ENCODE measurements at places on chromosomes 2 and 18.
A peak's percentile ranks its signal among the peaks of the same experiment; 100 is the strongest.

- peak; percentile 45 for DNase-seq
Observed at GRCh38 chr2:20188851-20189250, 36.1 kb downstream of the SDC1 start.

- DNase-seq: no peak
Observed at GRCh38 chr2:238104226-238104690, 4.1 kb downstream of the ESPNL start.

- no peak for DNase-seq
Observed at GRCh38 chr18:44526705-44527415, 153.8 kb upstream of the SETBP1 start.

DNA sequence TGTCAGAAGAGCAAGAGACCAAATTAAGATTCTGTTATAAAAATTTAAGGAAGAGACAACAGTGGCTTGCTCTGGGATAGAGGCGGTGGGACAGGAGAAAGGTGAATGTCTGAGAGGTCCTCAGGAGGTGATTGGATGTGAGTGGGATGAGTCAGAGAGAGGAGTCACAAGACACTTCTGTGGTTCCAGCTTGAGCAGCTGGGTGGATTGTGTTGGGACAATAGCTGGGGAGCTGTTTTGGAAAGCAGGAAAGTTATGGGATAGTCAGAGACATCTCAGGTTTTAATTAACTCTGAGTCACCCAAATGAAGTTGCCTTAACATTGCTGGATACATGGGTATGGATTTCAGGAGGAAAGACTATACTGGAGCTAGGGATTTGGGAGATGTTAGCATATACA is 218.0 kb upstream of the TRIB2 start:
- DNase-seq: peak; percentile 88

DNA sequence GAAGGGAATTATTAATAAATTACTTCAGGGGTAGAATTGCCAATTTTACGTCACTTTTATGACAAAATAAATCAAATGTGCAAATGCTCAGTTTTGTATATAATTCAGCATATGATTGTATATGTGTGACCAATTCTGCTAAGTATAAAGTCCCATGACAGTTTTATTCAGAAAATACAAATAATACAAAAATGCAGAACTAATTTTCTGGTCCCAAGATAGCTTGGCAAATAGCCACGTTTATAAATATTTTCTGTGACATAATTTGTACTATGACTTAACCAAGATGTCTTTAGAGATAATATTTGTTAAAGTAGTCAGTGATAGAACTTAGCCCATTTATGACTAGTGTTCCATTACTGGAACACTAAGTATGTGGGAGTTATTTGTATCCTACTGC is 24.2 kb upstream of the CAB39 start:
- DNase-seq: no peak

GRCh38 chr2:172928756-172929155 is 146.9 kb upstream of the MAP3K20 start:
- DNase-seq: peak; percentile 69

DNA sequence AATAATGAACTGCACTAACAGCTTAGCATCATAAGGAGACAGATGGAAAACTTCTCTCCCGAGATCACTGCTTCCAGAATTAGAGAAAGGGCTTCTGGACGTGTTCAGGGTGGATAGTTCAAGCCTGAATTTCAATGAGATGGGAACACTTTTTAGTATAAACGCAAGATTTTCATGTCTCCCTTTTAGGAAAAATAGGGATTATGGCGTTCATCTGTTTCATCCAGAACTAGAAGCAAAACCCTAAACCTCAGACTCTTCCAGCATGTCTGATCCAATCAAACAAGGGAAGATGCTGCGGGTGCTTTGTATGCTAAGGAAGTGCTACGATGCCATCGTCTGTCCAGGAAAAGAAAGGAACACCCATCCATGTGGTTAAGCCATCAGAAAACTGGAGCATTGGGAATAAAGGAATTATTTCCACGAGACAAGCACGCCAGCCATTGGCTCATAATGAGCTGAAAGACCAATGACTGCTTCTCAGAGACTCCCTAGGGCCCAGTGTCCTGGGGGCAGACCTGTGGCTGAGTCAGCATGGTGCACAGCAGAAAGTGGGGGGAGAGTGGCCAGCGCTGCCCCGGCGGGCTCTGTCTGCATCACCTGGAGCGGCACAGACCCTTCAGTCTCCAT is 65.9 kb upstream of the AFF3 start:
- peak; percentile 64 for DNase-seq

- DNase-seq: no peak
Observed at GRCh38 chr18:32422201-32422600, 48.5 kb downstream of the GAREM1 start.

DNA sequence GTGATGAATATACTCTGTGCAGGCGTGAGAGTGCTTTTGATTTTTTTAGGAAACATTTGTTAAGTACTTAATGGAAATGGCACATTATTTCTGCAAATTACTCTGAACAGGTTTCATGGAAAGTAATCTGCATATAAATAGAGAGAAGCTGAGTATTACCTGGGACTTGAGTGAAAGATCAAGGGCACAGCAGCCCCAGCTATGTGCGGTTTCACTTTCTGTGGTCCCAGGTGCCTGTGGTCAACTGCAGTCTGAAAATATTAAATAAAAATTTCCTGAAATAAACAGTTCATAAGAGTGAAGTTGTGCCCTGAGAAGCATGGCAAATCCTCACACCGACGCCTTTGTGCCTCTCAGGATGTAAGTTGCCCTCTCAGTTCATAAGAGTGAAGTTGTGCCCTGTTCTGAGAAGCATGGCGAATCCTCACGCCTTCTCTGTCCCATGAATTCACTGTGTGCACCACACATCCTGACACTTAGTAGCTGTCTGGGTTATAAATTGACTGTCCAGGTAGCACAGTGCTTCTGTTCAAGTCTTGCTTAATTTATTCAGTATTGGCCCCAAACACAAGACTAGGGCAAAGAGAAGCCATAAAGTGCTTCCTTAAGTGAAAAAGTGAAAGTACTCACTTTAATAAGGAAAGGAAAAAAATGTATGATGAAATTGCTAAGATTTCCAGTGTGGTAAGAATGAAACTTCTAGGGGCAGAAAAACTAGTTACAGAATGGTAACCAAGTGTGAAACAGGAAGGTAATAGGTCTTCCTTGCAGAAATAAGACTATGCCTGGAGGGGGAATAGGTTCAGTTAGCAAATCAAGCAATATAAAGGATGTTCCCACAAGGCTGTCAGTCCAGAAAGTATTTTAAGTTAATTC is 4.3 kb upstream of the SNTG2 start:
- DNase-seq: no peak

DNA sequence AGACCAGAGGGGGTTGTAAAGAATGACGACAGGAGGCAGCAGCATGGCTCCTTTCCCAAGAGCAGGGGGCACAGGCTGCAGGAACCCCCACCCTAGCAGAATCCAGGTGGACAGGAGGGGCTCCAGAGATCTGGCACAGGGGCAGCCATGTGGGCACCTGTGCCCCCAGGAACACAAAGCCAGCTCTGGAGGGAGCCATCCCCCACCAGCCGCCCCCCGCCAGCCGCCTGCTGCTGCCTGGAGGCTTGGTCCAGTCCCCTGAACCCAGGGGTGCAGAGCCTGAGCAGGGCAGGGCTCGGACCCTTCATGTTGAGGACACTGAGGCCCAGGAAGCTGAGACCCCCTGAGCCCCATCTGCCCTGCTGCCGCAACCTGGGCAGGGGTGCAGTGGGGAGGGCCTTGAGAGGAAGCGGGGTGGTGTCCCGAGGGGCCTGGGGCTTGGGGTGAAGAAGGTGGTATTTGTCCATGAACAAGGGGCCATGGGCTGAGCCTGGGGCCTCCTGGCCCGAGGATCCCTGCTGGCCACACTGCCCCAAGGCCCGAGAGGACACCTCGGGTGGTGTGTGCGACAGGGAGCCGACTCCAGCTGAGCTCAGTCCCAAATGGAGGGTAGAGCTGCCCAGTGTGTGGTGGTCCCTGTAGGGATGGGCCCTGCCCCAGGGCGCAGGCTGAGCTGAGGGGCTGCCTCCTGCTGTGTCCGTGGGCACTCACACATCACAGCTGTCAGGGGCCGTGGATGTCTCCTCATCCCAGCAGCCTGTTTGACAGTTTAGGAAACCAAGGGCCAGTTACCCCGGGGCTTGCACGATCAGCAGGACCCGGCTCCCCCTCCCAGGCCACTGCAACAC is 39.8 kb upstream of the SNED1 start:
- no peak for DNase-seq

DNA sequence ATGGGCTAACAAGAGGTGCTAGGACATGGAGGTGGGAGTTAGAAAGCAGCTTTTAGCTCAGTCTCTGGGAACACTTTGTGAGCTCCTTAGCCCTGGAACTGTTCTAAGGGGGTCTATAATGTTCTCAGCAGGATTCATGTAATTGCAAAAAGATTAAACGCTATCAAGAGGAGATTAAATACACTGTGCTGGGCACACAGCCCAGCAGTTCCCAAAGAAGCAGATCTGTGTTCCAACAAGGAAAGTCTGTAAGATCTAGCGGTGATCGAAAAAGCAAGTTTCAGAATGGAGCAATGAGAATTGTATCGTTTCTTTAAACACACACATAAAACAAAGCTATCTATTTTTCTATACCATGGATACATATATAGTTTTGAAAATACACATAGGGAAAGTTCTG is 2.4 kb upstream of the ARID5A start:
- DNase-seq: no peak

- peak; percentile 31 for DNase-seq
Observed at GRCh38 chr2:128578406-128579390, 260.0 kb upstream of the HS6ST1 start.

DNA sequence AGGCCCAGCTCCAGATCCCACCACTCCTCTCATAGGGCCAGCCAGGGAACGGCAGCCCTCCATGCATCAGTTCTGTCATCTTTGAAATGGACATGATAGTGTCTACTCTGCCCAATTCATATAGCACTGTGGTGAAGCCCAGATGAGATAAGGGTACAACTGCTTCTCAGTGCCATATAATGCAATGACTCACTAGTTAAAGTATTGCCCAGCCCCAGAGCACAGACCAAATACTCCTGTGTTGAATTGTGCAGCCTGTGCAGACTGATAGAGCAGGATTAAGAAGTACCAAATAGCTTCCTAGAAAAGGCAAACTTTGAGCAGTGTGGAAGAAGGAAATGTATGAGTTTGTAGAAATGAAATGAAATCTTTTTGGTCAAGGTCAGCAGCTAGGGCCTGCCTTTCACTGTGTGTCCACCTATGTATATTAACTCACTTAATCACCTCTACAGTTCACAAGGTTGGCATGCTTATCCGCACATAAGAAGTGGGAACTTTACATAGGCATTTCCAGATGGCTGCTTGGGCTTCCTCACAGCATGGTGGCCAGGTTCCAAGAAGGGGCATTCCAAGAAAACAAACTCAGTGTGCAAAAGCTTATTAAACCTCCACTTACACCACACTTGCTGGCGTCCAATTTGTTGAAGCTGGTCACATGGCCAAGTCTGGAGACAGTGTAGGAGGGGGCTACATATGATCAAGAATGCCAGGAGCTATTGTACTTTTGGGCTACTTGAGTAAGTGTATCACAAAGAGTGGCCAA is 102.8 kb upstream of the COPS8 start:
- DNase-seq: no peak

- no peak for DNase-seq
Observed at GRCh38 chr2:31324016-31324633, 90.2 kb downstream of the EHD3 start.

DNA sequence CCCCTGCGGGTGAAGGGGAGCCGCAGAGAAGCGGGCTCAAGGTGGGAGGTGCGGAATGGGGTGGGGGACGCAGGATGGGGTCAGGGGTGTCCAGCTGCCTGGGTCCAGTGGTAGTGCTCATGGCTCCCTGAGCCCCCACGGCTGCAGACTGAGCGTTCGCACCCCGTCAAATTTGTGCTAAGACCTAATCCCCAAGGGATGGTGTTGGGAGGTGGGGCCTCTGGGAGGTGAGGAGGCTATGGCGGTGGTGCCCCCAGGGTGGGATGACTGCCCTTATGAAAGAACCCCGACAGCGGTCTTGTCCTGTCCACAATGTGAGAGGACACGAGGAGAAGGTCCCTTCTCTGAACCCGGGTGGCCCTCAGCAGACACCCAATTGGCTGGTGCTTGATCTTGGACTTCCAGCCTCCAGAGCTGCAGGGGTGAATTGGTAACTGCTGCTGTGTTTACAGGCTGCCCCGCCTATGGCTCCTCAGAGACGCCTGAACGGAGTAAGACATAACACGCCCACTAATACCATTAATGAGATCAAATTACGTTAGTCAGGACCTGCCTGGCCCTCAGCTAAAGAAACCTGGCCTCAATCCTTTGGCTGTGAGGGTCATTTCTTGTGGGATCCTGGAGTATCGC is 42.6 kb downstream of the PXDN start:
- DNase-seq: no peak

GRCh38 chr2:102050854-102051391 is 59.2 kb downstream of the IL1R2 start:
- DNase-seq: peak; percentile 90

DNA sequence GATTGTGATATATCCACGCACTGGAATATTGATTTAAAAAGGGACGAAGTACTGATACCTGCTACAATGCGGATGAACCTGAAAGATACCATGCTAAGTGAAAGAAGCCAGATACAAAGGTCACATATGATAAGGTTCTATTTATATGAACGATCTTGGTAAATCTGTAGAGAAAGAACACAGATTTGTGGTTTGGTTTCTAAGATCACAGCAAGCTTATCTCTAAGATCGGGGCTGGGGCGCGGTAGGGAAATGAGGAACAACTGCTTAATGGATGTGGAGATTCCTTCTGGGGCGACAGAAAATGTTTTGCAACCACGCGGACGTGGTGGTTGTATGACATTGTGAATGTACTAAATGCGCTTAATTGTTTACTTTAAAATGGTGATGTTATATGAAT is 60.1 kb downstream of the NEDD4L start:
- DNase-seq: no peak

DNA sequence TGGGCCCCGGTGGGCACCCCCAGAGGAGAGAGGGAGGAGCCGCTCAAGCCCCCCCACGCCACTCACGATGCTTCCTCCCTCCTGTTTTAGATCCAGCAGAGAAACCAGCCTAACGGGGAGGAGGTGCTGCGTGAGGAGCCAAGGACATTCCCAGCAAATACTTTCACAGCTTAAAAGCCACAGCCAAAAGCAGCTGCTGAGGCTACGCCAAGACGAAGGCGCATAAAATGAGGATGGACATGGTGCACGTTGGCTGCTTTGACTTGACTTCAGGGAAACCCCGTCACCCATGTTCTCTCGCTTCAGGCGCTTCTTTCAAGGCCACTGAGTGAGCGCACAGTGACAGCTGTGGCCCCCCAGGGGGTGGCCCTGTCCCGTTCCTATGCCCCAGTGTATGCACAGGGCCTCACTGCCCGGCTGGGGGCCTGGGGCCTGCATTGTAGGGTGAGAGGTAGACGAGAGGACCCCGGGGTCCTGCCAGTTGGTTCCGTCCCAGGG is 72.1 kb upstream of the PXDN start:
- DNase-seq: peak; percentile 84

- no peak for DNase-seq
Observed at GRCh38 chr2:233267516-233268245, 16.2 kb downstream of the ATG16L1 start.

GRCh38 chr2:214716811-214717560 is 92.5 kb downstream of the BARD1 start:
- no peak for DNase-seq

All from fibroblast of skin of right biceps (primary cell).